Hypothalamus (tissue), 51 donors: ENCODE measurements at places on chromosomes 13 and 19.
A peak's percentile ranks its signal among the peaks of the same experiment; 100 is the strongest.

DNA sequence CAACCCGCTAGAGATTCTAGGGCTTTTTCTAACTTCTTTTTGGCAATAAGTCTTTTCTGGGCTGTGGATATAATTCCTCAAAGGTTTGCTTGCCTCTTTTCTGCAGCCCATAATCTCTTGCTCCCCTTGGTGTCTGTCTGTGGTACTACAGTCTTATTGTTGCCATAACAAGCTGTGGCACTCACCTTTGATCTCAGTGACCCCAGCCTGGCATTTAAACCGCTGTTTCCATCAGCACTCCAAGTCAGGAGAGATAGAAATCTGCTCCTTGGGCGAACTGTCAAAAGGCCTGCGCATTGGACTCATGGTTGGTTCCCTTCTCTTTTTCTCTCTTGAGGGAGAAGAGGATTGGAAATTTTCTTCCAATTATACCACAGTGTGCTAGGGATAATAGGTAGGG is 14.5 kb upstream of the MPHOSPH8 start:
- DNase-seq = no peak

- DNase-seq = no peak
These were observed 1.2 kb upstream of the EEF2 start for GRCh38 chr19:3986260-3987041.

DNA sequence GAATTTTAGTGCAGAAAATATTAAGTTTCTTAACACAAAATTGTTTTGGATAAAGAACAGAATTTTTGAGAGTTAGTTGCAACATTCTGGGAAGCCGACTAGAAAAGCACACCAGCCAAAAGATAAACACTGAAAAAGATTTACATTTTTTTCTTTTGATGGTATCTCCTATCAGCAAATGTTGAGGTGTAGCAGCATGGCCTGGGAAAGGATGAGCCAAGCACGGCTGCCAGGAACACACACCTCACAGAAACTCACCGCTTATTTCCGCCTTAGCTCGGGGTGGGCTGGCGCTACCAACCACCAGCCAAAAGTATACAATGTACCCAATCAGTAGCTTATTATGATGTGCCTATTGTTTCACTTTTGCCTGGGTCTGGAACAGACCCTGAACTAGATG is 134.7 kb downstream of the MIPEP start:
- DNase-seq = no peak

GRCh38 chr13:46473806-46474205 is 79.2 kb upstream of the LRCH1 start:
- DNase-seq = no peak

GRCh38 chr19:55284405-55285058 is 735 bp downstream of the BRSK1 start:
- peak; percentile 3 for DNase-seq

- DNase-seq = peak; percentile 64
These were observed 37.6 kb upstream of the C1QTNF9 start for GRCh38 chr13:24271601-24272451.

DNA sequence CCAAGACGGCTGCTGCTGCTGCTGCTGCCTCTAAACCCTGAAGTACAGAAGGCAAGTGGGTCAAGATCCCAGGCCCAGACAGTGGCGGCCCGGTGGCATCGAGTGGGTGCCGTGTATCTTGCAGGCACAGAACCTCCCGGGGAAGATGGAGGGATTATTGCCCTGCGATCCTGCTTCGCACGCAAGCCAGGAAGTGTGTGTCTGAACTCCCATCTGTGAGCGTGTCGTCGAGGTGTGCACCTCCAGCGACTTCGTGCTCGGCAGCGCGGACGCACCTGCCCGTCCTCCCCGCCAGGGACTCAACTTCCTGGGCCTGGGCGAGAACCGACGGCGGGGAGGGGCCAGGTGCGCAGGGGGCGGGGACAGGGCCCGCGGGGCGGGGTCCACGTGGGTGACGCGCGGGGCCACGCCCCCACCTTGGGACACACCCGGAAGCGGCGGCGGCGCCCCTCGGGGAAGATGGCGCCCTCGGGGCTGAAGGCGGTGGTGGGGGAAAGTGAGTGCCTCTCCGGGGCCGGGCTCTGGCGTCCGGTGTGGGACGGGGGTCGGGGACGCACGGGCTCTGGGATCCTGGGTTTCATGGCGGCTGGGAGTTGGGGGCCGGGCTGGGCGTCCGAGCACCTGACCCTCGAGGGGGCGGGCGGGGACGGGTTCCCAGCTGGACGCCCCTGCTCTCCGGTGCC is at the start of gene STXBP2:
STXBP2 (plus strand) TSS at position 420 of the 683 bp plus-strand sequence; CDS start at position 460, 40 bp downstream.
- no peak for DNase-seq

- no peak for DNase-seq
These were observed 9.8 kb upstream of the CIRBP start for GRCh38 chr19:1259206-1259875.

DNA sequence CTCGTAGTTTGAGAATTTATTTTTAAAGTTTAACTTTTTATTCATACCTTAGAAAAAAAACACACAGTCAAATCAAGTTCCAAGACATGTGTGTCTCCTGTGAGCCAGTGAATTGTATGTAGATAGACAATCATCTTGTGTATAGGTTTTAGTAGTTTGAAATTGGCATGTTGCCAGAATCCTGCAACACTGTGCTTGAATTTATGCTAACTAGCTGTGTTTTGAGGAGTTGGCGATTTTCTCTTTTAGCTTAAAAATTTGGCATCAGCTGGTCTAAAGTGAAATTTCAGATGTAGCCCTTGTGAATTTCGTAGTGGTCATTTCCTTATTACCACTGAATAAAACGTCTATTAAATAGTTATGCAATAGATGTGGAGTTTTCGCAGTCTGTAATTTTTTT is 213.2 kb downstream of the ATP8A2 start:
- no peak for DNase-seq

GRCh38 chr13:52713894-52714293 is 25.7 kb downstream of the CNMD start:
- DNase-seq = peak; percentile 2

- DNase-seq = peak; percentile 95
These were observed at the start of gene MYADM for GRCh38 chr19:53867225-53868090. Gene MYADM, plus strand, starts transcription at chr19:53867883. Its CDS starts 5,647 bp downstream, at chr19:53873530.
